ENCODE measurements at places on chromosomes 6 and 20.

DNA sequence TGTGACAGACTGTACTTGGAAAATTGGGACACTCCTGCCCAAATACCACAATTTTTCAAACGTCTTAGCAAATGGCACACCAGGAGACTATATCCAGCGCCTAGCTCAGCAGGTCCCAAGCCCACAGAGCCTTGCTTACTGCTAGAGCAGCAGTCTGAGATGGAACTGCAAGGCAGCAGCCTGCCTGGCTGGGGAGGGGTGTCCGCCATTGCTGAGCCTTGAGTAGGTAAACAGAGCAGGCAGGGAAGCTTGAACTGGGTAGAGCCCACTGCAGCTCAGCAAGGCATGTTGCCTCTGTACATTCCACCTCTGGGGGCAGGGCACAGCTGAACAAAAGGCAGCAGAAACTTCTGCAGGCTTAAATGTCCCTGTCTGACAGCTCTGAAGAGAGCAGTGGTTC is 1003.3 kb upstream of the MAP3K7 start:
- DNase-seq: no peak

- DNase-seq: no peak
These were observed 550.3 kb downstream of the UTRN start for GRCh38 chr6:144835322-144835973.

DNA sequence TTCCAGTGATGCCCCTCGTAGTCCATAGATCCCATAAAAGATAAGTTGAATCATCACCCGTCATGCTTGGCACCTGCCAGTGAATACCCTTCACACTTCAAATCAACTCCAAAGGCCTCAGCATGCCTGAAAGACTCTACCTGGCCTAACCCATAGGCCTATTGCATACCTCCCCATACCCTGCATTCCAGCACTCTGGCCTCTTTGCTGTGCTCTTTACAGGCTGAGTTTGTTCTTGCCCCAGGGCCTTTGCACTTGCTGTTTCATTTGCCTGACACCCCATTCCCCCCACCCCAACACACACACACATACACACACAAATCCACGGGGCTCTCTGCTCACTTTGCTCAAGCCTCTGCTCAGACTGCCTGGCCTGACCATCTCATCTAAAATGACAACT is 3.0 kb upstream of the GFOD1 start:
- DNase-seq: no peak

DNA sequence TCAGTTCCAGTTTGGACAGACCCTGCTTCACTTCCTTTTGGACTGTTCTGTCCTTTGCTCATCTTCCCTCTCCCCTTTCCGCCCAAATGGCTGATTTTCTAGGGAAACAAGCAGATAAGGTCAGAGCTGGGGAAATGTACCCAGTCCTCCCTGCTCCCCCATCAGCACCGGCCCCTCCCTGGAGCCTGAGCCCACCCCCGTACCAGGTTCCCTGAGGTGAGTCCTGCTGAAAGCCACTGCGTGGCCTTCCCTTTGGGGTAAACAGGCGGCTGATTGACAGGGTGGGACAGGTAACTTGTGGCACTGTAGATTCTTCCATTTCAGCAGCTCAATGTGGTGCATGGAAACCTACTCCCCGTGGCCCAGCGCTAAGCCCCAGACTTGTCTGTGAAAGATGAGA is 70.5 kb downstream of the NPEPL1 start:
- DNase-seq: no peak

GRCh38 chr6:14848019-14848418 is 397.9 kb upstream of the JARID2 start:
- no peak for DNase-seq

DNA sequence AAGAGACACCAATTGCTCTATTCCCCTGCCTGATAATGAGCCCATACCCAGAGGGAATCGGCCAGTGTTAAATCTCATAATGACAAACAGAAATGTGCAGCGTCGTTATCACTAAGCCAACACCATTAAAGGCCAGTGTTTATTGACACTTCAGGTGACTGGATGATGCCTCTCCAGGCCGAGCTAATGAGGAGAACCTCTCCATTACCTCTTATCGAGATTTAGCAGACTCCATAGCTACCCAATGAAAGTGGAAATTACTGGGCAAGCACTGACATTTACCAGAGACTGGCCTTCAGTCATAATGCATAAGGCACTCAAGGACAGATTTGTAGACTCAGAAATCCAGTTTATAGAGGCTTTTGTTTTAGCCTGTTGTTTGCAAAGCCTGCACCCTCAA is 669.5 kb downstream of the MAFB start:
- DNase-seq: no peak

DNA sequence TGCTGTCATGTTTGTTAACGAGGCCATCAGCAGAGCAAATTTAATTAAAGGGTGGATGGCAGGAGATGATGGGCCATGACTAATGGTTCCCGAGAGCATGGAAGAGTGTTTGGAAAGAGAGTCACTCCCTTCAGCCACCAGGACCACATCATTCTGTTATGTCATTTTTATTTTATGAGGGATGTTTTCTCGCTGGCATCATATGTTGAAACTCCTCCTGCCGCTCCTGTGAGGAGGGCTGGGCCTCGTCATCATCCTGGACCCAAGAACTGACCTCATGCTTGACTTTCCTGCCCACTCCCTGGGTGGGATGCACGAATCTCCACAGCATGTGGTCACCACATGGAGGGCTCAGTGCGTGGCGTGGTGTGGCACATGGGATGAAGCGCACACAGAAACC is 86.4 kb upstream of the FRMD1 start:
- DNase-seq: no peak

DNA sequence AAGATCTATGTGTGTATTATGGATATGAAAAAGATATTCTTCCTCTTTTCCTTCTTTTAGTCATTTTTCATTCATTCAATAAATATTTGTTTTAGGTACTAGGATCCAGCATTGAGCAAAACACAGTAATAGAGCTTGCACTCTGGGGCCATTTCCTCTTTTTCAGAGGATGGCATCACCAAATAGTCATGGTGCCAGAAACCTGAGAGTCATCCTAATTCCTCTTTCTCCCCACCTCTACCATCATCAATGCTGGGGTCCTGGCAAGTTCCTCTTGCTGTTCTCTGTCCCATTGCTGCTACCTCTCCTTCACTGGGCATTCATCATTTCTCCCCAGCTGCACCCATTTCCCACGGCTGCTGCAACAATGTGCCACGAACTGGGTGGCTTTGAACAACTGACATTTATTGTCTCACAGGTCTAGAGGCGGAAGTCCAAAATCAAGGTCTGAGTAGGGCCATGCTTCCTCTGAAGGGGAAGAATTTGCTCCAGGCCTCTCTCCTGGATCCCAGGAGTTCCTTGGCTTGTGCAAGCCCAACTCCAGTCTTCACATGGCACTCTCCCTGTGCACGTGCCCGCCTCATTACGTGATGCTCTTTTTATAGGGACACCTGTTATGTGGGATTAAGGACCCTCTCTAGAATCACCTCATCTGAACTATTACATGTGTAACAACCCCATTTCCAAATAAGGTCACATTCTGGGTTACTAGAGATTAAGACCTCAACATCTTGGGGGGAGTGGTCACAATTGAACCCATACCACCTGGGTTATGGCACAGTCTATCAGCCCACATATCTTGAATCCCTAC is 9.5 kb upstream of the IGF2R start:
- DNase-seq: no peak

- no peak for DNase-seq
These were observed 87.7 kb downstream of the CDH22 start for GRCh38 chr20:46220455-46221207.

DNA sequence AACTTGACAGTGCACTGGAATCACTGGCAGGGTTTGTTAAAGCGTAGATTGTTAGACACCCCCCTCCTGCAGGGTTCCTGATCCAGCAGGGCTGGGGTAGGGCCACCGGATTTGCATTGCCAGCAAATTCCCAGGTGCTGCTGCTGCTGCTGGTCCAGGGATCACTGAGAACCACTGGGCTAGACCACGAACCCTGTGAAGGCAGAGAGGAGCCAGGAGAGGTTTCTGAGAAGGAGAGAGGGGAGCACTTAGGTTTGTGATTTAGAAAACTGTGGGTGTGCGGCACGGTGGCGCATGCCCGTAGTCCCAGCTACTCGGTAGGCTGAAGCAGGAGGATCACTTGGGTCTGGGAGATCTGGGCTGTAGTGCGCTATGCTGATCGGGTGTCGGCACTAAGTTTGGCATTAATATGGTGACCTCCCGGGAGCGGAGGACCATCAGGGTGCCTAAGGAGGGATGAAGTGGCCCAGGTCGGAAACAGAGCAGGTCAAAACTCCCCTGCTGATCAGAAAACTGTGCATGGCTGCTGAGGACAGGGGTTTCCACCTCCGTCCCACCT is 53.6 kb upstream of the FAM83D start:
- DNase-seq: no peak

DNA sequence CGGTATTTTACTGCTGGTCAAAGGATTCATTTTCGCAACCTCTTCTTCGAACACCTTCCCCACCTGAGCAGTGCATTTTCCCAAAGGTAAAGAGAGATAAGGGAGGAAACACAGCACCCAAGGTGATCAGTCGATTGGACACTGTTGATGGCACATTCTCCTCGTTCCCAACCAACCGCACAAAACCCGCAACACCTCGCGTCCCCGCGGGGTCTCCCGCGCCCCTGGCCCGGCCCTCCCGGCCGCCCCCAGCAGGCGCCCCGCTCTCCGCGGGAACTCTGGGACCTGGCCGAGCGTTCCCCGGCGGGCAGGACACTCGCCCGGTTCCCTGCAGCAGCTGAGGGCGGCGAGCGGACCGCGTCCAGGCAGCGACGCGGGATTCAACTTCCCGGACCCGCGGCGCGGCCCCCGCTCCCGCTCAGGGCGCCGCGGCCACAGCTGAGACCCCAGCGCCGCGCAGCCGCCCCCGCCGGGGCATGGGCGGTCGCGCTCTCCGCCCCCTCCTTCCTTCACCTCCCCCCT is 506 bp downstream of the RGS17 start:
- no peak for DNase-seq

GRCh38 chr6:223763-224162 is 68.5 kb upstream of the DUSP22 start:
- no peak for DNase-seq

DNA sequence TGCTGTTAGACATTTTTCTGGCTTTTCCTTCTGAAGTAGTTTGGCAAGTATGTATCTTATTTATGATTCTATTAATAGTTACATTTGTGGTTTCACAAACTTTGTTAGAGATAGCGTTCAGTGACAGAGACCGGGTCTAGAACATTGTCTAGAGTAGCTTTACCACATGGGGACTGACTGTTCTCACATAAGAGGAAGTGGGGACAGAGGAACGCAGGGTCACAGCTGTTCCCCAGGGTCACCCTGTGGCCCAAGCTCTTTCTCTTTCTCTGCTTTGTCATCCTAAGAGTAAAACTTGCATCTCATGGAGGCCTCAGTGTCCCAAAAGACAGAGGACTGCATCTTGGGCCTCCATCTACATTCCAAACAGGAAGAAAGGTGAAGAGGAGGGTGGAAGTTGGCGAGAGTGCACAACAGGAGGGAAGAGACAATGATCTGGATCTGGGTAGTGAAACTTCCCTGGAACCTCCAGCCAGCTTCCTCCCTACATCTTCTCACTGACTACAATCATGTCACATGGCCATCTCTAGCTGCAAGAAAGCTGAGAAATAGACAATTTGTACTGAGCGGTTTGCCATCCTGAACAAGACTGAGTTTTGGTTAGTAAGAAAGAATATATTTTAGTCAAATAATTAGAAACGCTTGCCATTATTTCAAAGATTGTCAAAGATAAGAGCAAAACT is 645.8 kb upstream of the ARID1B start:
- no peak for DNase-seq

DNA sequence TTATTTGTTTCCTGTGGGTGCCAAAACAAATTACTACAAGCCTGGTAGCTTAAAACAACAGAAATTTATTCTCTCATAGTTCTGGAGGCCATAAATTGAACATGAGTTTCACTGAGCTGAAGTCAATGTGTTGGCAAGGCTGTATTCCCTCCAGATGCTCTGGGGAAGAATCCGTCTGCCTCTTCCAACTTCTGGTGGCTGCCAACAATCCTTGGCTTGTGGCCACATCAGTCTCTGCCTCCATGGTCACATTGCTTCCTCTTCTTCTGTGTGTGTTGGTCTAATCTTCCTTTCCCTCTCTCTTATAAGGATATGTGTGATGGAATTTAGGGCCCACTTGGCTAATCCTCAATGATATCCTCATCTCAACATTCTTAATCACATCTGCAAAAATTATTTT is 92.8 kb upstream of the EPB41L1 start:
- no peak for DNase-seq

DNA sequence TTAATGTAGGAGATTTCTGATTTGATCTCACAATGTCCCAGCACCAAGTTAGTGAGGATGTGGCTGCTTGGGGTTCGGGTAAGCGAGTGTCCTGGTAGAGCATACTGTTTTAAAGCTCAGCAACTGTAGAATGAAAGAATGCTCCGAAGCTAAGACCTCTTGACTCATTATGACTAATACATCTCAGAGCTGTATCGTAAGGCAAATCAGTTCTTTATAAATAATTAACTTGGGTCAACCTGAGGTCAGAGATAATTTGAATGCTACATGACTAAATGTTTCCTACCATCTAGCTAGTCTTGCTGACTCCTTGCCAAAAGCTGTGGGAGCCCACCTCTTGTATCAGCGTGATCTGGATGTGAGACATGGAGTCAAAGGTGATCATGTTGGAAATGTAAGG is 128.8 kb upstream of the PDE7B start:
- DNase-seq: no peak

- DNase-seq: no peak
These were observed 99.3 kb downstream of the RAMACL start for GRCh38 chr6:166487148-166487547.

GRCh38 chr6:13300643-13301590 is 27.4 kb downstream of the TBC1D7 start:
- no peak for DNase-seq

DNA sequence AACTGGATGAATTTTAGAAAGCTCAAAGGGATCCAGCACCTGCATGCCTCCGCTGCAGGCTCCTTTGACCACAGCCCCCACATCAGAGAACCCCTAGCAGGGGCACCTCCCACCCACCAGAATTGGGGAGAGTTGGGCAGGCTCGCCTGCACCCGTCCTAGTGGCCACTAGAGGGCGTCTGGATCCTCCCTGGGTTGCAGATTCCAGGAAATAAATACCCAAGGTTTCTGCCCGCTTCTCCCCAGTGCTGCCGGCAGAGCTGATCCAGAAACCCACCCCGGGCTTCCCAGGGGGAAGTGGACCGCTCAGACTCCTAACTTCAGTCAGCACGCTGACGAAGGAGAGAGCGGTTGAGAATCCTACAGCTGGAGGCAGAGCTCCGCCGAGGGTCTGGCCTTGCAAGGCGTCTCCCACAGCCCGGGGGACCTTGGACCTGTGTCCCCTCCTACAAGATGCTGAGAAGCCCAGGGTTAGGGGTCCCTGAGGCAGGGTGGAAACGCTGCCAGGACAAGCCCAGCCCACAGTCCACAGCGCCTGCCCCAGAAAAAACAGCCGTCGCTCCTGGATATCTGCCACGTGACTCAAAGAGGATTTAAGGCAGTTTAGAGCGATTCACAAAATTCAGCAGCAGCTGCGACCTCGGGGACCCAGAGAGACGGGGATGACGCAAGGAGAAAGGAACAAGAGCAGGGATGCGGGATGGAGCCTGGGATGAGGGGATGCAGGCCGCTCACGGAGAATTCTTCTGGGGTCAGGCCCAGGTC is 32.6 kb upstream of the PHACTR3 start:
- DNase-seq: peak; percentile 32

Measured in activated naive CD4-positive, alpha-beta T cell (primary cell).